Effector CD8-positive, alpha-beta T cell (primary cell): ENCODE measurements at places on chromosomes 6 and 20.

DNA sequence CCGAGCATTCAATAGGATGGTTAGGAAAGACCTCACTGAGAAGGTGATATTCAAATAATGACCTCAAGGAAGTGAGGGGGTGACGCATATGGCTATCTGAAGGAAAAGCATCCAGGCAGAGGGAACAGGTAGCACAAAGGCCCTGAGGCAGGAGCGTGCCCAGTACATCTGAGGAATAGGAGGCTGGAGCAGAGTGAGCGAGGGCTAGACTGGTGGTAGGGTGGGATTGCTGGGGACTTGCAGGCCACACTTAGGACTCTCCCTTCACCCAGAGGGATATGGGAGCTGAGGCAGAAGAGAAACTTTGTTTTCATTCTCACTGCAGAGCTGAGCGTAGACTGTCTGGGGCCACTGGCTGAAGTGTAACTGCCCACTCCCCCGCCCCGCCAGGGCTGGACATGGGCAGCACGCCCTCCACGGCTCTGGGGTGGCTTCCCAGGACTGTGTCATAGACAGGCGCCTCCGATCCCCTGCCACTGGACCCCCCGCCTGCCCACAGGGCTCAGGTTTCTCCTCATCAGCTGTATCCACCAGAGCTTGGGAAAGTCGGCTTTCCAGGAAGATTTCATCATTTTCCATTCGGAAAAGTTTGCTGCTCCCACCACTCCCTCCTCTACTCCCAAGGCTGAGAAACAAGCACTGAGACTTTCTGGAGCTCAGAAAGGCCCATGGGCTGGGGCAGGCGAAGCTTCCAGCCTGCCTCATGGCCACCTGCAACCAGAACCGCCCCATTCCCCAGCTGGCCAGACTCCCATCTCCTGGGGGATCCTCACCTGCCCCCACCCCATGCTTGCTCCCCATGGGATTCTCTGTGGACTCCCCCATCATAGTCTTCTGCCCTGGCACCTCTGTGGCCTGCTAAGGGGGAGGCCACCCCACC is 142.6 kb downstream of the MRPL14 start:
- no peak for DNase-seq

- DNase-seq = no peak
Measured at GRCh38 chr6:9272671-9273070, 837.3 kb upstream of the SLC35B3 start.

DNA sequence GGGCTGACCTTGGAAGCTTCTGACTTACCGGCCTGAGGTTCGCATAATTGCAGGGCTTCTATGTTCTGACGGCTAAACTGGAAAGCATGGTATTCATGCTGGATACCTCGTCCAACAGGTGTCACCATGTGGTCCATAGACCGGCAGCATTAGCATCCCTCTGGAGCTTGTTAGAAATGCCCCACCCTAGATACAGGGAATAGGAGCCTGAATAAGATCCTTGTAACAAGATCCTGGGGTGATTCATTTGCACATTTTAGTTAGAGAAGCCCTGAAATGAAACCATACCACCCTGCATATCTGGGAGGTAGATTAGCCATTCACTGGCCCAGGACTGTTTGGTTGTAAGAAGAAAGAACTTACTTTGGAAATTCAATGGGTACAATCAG is 77.7 kb downstream of the TMEM170B start:
- no peak for DNase-seq

- no peak for DNase-seq
Measured at GRCh38 chr20:43985608-43986316, 71.1 kb downstream of the TOX2 start.

DNA sequence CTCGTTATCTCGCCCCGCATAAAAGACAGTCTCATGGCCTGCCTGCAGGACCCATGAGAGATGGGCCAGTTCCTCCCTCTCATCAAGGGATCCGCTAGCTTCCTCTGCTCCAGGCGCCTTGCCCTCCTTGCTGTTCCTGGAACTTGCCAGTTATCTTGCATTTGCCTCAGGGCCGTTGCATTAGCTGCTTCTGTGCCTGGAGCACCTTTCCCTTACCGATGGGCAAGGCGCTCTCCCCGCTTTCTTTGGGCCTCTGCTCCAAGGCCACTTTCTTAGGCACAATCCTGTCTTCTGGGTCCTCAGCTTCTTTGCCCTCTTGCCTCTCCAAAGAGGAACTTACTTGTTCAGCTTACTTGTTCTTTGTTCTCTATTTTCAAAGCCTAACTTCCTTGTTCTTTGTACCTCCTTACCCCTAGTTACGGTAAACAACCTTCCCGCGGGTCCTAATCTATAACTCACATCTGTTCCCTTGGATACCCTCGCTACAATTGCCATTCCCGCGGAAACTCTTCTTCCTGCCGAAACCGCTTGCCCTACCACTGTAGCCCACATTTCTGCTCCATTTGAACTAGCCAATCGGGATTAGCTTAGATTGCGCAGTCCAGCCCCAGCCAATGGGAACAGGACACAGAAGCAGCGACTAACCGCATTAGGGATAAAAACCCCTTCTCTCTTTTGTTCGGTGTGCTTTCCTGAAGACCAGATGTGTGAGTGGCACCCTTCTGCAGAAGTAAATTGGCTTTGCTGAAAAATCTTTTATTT is 887 bp upstream of the NSFL1C start:
- DNase-seq = no peak
